RPMI7951 (cell line): ENCODE measurements at places on chromosomes 2 and 18.

DNA sequence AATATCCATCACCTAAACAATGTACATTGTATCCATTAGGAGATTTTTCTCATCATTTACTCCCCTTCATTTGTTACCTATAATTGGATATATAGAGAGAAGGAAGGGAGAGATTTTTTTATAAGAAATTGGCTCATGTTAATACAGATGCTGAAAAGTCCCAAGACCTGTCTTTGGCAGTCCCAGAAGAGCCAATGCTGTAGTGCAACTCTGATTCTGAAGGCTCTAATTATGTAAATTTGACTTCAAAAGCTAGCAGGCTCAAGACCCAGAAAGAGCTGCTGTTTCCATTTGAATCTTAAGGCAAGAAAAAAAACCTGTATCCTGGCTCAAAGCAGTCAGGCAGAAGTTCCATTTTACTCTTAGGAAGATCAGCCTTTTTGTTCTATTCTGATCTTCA lies 1245.5 kb upstream of the FAM98A start:
- no peak for DNase-seq

DNA sequence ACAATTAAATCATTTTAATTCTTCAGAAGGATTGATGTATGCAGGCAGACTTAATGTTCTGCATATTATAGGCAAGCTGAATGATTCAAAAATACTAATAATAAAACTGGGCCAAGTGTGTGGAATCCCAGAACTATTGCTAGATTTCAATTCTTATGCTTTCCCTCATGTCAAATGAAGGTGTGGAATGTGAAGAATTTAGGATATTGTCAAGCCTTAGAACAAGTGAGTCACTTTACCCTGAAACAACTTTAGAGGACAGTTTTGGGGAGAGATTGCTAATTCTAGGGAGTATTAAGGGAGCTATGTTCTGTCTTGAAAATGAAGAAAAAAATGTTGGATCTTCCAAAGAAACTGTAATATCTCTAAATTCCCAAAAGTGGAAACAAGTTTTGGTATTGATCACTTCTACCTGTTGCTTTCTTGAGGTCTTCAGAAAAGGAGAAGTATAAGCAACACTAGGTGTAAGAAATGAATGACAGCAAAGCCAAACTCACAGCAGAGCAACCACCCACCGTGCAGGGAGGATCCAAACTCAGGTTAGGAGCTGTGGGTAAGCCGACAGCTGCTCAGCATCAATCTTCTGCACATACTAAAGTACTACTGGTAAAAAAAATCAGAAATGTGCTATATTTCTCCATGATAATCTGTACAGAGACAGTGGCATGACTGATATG lies 818.1 kb downstream of the SLC4A3 start:
- DNase-seq: peak; percentile 11

DNA sequence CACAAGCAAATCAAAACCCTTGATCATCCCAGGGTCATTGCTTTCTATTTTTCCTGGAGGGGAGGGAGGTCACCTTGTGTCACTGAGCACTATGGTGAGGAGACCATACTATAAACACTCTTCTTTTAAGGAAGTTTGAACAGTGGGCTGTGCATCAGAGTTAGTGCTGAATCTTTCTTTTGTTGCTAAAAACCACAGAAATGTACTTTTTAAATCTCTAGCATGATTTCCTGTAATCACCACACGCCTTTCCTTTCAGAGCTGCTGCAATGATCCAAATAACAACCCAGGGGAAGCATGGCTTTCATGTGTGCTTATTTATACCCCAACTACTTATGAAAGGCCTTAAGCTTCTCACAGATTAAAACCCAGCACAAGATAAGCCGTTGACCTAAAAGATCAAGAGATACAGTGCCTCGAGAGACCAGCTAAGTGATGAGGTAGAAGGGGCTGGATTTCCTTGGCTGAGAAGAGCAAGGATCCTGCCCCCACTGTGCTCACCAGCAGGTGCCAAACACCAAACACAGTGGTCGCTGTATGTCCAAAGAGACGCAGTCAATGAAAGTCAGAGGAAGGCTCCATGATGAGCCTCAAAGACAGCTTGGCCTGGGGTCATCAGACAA lies 34.7 kb downstream of the TRABD2A start:
- no peak for DNase-seq

GRCh38 chr2:39407516-39408296 lies 29.4 kb downstream of the MAP4K3 start:
- no peak for DNase-seq

- no peak for DNase-seq
Measured at GRCh38 chr2:31347319-31347718, 67.2 kb downstream of the XDH start.

GRCh38 chr18:26057344-26057773 lies 33.1 kb downstream of the SS18 start:
- DNase-seq: no peak

GRCh38 chr2:175842996-175843395 lies 159.1 kb downstream of the LNPK start:
- DNase-seq: no peak

GRCh38 chr2:189674374-189675112 lies at the start of gene ANKAR:
TSS of gene ANKAR (plus strand) at chr2:189674670. CDS start at chr2:189676491, 1,821 bp downstream.
- DNase-seq: peak; percentile 87

GRCh38 chr2:9473308-9473984 lies 905 bp upstream of the IAH1 start:
- no peak for DNase-seq

DNA sequence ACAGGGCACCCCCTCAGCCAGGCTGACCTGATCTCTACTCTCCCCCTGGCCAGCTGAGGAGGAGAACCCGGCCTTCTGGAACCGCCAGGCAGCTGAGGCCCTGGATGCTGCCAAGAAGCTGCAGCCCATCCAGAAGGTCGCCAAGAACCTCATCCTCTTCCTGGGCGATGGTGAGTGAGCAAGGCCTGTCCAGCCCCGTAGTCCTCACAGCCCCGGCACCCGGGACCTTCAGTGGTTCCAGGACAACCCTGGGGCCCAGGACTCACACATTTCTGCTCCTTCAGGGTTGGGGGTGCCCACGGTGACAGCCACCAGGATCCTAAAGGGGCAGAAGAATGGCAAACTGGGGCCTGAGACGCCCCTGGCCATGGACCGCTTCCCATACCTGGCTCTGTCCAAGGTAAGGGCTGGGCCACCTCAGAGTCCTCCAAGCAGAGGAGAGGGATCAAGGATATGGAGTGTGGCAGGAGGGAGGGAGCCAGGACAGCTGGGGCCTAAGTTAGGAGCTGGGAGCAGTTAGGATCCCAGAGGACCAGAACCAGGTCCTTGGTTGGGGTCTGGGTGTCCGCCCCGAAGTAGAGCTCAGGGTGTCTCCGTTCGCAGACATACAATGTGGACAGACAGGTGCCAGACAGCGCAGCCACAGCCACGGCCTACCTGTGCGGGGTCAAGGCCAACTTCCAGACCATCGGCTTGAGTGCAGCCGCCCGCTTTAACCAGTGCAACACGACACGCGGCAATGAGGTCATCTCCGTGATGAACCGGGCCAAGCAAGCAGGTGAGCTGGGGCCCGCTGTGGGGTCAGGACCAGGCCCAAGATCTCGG lies 555 bp downstream of the ALPI start:
- DNase-seq: no peak

GRCh38 chr2:122868646-122869275 lies 1113.3 kb downstream of the TSN start:
- no peak for DNase-seq

- DNase-seq: no peak
Measured at GRCh38 chr2:98578231-98578630, 30.1 kb downstream of the COA5 start.

DNA sequence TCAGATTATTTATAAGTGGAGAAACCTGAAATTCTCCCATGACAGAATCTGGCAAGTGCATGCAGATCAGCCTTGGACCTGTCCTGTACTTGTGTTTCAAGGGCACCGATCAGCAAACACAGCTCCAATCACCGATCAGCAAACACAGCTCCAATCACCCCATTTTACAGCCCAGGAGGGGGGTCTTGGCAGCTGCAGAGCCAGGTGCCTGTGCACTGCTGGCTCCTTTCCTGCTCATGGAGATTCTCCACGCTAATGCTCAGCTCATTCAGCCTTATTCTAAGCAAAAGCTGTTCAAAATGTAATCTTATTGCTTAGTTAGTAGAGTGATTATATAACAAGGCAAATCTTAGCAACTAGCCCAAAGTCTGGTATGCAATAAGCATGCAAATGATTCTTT lies 623.1 kb upstream of the HS6ST1 start:
- no peak for DNase-seq

DNA sequence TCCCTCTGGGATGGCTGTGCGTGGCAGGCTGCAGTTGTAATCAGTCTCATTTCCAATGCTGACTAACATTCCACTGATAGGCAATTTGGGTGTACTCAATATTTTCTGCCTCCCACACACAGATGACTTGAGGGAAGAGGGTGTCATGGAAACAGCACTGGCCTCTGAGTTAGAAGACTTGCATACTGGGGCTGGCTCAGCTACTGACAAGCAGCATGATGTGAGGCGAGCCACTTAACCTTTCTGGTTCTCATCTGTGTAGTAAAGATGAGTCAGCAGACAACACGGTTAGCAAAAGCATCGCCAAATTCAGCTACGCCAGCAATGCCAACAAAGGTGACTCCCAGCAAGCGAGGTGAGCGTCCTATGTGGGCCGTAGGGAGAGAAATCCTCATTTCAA lies 73.5 kb downstream of the COLEC12 start:
- peak; percentile 93 for DNase-seq

- DNase-seq: no peak
Measured at GRCh38 chr2:122480501-122481243, 725.2 kb downstream of the TSN start.

DNA sequence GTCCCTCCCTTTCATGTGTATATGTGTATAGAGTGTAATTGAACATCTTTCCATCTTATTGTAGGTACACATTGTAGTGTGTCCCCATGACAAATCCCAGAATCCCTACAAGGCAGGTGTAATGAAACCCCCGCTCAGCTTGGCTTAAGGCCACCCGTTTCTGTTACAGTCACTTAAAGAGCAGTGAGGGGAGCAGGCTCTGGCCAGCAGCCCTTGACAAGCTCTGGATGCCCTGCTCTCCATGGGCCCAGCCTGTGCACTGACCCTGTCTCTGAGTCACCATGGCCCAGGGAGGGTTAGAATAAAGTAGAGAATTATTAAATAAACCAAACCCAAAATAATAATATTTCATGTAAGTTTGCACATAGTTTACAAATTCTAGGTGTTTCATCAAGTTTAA lies 17.2 kb upstream of the MAL start:
- DNase-seq: no peak

- no peak for DNase-seq
Measured at GRCh38 chr2:240172071-240172895, 31.8 kb upstream of the OTOS start.

- DNase-seq: no peak
Measured at GRCh38 chr2:50148632-50149031, 883.3 kb downstream of the NRXN1 start.

- peak; percentile 98 for DNase-seq
Measured at GRCh38 chr2:196987649-196988364, 61.3 kb upstream of the PGAP1 start.

DNA sequence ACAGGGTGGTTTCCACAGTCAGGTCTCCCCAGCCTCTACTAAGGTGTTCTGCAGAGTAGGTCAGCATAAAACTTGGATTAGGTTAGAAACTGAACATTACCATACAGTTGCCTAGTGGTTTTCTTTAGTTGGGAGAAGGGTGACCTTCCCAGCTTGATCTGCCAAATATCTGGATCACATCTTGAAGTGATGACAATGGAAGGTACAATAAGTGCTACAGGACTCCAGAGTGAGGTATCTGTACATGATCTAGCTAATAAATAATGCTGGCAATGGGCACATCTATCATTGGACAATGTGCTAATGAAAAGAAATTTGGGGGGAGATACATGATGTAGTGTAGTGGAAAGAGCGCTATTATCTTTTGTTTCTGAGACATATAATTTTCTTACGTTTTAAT lies 54.6 kb upstream of the ACVR1 start:
- no peak for DNase-seq

GRCh38 chr2:232117413-232117812 lies 155.9 kb downstream of the DIS3L2 start:
- no peak for DNase-seq

GRCh38 chr18:74060579-74060978 lies 87.1 kb downstream of the FBXO15 start:
- no peak for DNase-seq

GRCh38 chr18:21599585-21600525 lies 649 bp downstream of the ESCO1 start:
- no peak for DNase-seq

DNA sequence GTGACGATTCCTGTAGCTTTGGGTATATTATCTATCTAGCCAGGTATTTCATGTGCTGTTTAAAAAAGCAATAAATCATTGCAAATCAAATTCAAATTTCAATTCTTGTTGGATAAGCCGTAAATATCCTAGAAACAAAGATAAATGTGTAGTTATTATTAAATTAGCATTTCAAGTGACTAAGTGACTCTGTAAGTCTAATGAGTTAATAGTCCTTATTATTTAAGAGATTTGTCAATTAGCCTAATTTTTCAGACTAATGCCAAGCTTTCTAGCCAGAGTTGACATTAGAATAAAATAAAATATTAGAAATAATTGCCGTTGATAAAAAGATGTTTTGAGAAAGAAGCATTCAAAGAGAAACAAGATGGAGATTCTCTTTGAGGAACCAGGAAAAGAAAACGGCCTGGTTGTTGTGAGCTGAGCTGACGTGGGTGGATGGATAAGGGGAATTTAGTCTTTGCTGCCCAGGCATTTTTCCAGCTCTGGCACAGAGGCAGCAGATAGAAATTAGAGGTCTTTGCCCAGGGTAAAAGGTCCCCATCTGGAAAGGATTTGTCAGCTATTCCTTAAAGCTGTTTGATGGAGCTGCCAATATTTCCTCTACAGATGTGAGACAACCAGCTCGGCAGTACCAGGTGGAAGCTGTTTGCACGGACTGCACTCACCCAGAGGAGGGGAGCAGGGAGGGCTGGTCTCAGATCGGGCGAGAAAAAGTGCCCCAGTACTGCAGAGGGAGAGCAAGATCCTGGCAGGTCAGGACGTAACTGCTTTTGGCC lies 117.3 kb upstream of the SEC11C start:
- peak; percentile 92 for DNase-seq

GRCh38 chr18:27994571-27994970 lies 182.4 kb downstream of the CDH2 start:
- no peak for DNase-seq

GRCh38 chr2:69309351-69310110 lies 77.5 kb downstream of the GFPT1 start:
- DNase-seq: peak; percentile 54

DNA sequence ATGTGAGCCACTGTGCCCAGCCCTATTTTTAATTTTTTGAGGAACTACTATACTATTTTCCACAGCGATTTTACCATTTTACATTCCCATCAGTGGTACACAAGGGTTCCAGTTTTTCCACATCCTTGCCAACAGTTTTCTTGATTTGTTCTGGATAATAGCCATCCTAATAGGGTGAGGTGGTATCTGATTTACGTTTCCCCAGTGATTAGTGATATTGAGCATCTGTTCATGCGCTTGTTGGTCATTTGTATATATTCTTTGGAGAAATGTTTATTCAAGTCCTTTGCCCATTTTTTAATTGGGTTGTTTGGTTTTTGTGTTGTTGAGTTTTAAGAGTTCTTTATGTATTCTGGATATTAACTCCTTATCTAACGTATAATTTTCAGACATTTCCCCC lies 20.8 kb downstream of the TTC39C start:
- no peak for DNase-seq

- peak; percentile 27 for DNase-seq
Measured at GRCh38 chr2:27378096-27378808, 2.3 kb downstream of the ZNF513 start.

- peak; percentile 43 for DNase-seq
Measured at GRCh38 chr2:225464346-225465025, 65.0 kb downstream of the NYAP2 start.

- peak; percentile 59 for DNase-seq
Measured at GRCh38 chr2:227939271-227940027, 68.0 kb downstream of the DAW1 start.

- no peak for DNase-seq
Measured at GRCh38 chr2:219633276-219634065, 6.0 kb downstream of the SLC4A3 start.
